ENCODE measurements at places on chromosomes 7 and 10.

DNA sequence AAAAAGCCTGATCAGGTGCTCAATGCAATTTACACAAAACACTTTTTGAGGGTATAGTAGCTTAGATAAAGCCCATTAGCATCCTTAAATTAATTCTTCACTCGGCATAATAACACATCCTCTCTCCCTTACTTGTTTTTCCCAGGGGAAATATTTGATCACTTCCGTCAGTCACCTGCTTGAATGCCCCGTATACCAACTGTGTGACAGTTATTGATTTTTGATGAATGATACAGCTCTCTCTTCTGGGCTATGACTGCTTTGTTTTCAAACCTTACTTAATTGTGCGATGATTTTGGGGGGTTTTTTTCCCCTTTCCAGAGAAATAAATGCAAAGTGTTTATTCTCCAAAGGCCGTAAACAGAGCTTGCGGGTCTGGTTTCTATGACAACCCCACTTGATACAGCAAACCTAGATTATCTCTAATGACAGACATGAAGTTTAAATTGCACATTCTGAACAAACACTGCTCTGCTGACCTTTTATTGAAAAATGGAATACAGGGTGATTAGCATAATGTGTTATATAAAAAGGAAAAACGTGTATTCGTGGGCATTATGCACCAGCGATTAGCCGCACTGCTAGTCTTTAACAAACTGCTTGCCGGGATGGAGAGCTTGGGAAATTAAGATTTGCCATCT, 78.4 kb upstream of the NANOS1 start:
- DNase-seq: no peak

GRCh38 chr10:92961638-92962037, 99.0 kb upstream of the CYP26C1 start:
- DNase-seq: no peak

DNA sequence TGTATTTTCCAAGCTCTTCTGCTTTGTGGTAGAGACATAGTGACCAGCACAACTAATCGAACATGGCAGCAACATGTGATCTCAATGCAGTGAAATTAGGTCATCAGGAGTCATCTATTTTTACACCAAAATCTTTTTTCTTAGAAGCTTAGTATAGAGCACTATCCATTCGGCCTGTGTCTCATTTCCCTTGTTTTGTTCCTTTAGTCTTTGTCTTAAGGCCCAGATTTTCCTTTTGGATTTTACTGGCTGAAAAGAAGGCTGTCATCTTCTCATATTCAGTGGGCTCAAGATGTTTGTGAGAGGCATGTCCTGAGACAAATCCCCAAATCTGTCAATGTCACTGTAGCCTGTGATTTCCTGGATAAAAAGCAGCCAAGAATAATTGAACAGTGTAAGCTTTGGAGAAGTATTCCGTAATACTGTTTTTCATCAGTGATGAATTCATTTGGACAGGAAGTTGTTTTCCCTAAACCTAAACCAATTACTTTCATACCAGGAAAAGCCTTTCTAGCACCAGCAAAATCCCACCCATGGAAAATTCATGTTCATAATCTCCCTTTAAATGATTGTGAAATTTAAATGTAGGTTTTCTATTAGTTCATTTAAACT, 55.2 kb downstream of the MAGI2 start:
- DNase-seq: no peak

DNA sequence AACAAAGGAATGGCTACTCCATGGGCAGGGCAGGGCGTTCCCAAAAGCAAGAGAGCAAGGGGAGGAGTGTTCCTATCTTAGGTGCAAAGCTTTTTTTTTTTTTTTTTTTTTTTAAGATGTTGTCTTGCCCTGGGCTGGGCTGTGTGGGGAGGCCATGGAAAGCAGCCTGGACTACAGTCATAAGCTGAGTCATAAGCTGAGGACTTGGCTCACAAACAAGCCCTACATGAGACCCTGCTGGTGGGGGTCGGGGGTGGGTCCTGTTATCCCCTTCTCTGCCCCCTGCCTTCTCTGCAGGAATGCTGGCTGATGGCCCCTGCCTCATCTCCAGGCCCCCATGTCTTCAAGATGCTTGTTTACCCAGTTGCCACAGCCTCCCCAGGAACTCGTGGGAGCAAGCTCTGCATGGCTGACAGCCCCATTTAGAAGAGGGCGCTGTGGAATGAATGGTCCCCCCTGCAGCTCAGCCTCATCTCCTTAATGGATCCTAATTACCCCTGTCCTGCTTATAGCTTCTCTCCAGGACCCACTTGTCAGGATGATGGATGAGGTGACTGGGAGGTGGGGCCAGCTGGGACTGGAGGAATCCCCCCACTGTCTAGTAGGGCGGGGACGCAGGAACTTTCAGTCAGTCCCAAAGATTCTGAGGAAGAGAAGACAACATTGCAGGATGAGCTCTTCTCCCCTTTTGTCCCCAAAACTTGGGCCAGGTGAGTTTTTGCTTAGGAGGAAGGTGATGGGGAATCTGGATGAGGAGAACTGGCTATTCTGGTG, 340.8 kb upstream of the PODXL start:
- DNase-seq: peak; percentile 95

DNA sequence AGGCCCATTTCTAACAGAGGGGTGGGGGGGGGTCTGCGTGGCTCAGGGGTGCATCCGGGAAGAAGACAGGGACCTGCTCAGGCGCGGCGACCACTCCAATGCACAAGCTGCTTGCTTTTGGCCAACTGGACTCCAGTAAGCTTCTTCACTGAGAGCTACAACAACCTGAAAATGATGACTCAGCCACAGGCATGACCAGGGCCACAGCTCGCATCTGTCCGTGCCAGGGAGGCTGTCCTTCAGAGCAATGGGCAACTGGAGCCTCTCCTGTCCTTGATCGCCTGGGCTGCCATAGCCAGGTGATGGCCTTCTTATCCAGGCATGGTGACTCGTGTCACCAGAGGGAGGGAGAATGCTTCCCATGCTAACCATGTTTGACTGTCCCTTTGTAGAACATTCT, 81.6 kb upstream of the RNF32 start:
- no peak for DNase-seq

- peak; percentile 67 for DNase-seq
These were observed 212.0 kb downstream of the MAGI2 start for GRCh38 chr7:79241288-79242060.

DNA sequence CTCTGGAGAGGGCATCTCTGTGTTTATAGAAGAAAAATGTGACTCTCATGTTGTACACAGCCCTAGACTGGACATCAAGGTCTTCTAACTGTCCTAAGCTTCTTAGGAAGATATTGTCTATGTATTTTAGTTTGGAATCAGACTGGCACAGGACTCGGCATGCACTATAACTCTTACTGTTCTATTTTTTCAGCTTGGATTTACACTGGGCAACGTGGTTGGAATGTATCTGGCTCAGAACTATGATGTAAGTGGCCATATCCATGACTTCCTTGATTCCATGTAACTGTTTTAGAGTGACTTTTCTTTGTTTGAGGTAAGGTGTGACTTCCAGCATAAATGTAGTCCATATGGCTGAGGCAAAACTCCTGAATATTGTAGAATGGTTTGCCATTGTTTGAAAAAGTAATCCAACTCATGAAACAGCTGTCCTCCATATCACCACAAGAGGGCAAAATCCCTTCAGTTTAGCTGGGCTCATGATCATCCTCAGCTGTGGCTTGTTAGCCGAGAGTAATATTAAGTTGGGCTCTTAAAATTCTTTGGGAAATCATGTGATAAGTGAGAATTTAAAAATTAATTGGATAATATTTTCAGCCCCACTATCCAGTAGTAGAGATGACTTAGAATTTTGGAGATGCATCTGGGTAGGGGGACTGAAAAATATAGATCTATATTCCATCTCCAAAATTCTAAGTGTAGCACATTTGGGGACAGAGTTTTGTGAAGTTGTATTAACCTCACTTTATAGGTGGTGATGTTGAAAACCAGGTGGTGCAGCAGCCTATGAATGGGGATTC, 10.4 kb downstream of the STMP1 start:
- DNase-seq: peak; percentile 84

DNA sequence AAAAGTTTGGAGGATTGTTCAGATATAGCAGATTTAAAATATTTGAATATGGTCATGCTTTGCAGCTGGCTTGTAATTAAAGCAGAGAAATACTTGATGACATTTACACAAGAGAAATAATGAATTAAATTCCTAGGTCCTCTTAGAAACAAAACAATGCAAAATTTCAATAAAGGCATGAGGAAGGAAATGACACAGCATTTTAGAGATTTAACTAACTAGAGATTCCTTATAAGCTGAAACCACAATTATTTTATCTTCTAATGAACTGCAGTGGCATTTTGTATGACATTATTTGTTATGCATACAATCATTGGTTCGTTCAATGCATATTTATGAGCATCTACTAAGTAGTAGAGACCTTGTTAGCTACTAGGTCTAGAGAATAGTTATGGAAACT, 490.9 kb downstream of the ZWINT start:
- DNase-seq: no peak

GRCh38 chr7:108057951-108058481, 55.1 kb upstream of the LAMB1 start:
- no peak for DNase-seq

- DNase-seq: no peak
These were observed 797.9 kb downstream of the LRMDA start for GRCh38 chr10:76229341-76229740.

- DNase-seq: no peak
These were observed 64.5 kb downstream of the ADCYAP1R1 start for GRCh38 chr7:31116615-31117014.

- DNase-seq: peak; percentile 74
These were observed 22.7 kb upstream of the KCNK18 start for GRCh38 chr10:117174439-117175214.

- peak; percentile 86 for DNase-seq
These were observed 11.2 kb downstream of the AVL9 start for GRCh38 chr7:32506266-32507054.

GRCh38 chr10:53162856-53163255, 390.3 kb upstream of the MBL2 start:
- no peak for DNase-seq

DNA sequence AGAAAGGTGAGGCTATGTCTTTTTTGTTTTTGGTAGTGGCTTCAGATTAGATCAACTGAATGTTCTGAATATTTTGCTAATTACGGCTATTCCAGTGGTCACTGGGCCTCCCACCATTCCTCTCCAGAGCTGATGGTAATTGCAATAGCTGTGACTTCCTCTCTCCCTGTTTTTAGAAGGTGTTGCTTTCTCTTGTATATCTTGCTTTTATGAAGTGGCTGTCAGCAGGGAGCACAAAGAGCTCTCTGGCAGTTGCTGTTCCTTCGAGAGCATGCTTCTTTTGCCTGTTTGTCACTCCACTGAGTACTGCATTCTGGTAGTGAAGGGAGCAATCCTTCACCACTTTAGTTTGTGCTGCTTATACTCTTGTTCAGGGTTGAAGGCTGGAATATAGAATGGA, 133.3 kb downstream of the EXOC4 start:
- no peak for DNase-seq

GRCh38 chr7:95716357-95717122, 55.8 kb upstream of the DYNC1I1 start:
- DNase-seq: no peak

GRCh38 chr7:2106440-2106839, 126.3 kb downstream of the MAD1L1 start:
- DNase-seq: no peak

GRCh38 chr10:74808501-74808900, 17.9 kb upstream of the KAT6B start:
- DNase-seq: no peak

DNA sequence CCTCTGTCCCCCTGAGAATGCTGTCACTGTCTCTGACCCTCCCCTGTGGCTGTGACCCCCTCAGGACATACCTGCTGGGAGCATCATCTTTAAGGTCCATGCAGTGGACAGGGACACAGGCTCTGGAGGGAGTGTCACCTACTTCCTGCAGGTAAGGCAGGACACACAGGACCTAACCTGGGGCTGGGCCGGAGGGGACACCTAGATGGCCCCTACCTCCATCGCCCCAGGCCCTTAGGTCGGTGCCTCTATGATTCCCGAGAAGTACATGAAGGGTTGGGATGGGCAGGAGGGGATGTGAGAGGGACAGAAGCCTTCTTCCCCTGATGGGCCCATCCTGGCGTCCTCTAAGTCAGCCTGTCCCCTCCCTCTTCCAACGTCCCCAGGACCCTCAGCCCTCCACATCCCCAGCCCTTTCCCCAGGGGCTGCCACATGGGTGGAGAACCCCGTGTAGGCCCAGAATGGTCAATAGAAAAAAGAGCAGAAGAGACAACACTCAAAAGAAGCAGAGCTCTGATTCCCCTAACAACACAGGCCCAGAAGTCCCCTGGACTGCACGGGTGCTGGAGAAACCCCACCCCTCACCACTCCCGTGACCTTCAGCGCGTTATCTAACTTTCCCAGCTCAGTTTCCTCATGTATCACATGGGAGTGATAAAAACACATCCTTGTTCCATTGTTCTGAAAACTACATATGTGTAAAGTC, 6.4 kb downstream of the CDHR1 start:
- DNase-seq: no peak

DNA sequence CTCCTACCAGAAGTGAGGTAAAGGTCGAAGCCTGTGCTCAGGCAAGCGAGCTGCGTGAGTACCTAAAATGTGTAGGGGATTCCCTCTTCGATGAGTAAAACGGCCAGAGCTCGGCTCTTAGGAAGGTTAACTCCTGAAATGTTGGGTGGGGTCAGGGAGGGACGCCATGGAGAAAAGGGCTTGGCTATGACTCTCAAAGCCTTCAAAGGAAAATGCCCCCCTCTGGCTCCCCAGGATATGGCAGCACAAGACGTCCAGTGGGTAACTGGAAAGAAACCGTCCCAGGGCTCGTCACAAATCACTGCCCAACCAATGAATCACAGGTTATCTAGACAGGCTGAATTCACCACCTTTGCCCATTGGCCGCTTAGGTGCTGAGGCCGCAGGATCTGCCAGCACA, 58.0 kb downstream of the CALML3 start:
- no peak for DNase-seq

DNA sequence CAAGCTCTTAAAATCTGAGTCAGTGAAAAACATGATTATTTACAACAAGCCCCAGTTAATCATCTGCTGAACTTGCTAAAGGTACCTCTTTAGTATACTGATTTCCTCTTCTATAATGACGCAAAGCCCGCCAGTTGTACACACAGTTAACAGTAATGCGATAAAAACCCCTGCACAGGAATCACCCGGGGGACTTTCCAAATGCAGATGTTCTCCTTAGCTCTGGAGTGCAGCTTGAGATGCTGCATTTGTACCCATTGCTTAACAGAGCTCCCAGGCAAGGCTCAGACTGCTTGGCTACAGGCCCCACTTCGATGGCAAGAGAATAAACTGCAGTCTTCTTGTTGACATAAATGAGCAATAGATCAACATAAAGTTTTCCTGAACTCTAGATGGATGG, 279.6 kb upstream of the HGF start:
- no peak for DNase-seq

DNA sequence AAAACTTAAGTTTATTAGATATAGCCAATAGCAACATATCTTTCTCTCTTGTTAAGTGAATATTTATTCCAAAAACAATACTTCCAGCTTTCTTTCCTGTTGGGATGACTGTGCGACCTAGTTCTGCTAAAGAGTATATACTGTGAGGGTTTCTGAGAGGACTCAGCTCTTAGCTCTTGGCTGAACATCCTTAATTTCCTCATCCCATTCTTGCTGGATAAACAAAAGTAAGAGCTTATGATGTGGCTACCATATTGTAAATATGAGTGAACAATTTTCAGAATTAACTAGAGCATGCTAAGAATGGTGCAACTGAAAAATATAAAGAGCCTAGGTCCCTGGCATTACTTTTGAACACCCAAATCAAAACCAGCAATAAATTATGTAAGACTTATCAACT, 279.5 kb upstream of the GNAI1 start:
- DNase-seq: no peak

- DNase-seq: no peak
These were observed 128.6 kb downstream of the ICA1 start for GRCh38 chr7:8133188-8133848.

All from astrocyte of the spinal cord (primary cell).